ENCODE measurements at places on chromosomes 5 and 9.
A peak's percentile ranks its signal among the peaks of the same experiment; 100 is the strongest.

GRCh38 chr9:4435197-4435596 is 55.1 kb upstream of the SLC1A1 start:
- peak; percentile 36 for DNase-seq

DNA sequence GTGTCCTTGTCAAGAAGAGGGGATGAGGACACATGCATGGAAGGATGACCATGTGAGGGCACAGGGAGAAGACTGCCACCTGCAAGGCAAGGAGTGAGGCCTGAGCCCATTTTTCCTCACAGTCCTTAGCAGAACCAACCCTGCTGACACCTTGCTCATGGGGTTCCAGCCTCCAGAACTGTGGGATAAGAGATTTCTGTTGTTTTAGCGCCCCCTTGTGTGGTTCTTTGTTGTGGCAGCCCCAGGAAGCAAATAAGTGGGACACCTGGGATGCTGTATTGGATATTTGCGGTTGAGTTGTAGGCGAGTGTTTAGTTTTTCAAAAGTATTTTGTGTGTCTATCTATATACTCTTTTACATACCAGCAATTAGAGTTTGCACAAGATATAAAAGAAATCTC is 206.4 kb downstream of the NXNL2 start:
- DNase-seq = no peak

DNA sequence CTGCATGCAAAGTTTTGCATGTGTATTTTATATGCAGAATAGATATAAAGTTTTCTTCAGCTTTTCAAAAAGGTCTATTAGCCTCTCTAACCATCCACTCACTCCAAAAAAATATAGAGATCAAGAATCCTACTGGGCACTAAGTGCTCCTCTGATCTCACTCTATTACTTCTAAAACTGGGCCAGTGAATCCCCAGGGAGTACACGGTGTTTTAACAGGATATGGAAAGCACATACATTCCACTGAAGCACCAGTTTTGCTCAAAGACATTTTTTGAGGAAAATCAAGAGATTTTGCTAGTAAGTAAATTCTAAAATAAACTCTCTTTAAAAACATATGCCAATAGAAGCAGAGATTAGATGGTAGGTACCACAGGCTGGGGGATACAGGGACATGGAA is 95.2 kb downstream of the DEPDC1B start:
- DNase-seq = no peak

GRCh38 chr5:112794410-112794809 is 56.7 kb downstream of the APC start:
- no peak for DNase-seq

DNA sequence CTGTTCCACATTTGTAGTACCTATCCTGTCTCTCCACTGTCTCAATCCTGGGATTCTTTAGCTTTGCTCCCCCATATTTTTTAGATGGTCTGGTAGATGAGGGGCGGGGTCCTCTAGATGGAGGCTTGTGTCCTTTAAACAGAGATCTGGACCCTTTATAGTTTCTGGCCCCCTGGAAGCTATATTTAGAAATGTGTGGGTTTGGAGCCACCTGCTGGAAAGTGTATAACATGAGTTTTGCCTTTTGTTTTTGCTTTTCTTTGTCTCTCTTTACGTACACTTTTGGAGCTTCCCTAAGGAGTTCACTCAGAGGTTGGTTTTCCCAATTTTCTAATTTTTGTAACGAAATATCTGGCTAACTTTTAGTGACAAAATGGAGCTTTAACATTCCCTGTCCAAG is 110.7 kb downstream of the CFAP95 start:
- no peak for DNase-seq

GRCh38 chr5:95827892-95828246 is 5.3 kb upstream of the GLRX start:
- no peak for DNase-seq

GRCh38 chr5:149775785-149776184 is 45.7 kb downstream of the PPARGC1B start:
- DNase-seq = no peak

- DNase-seq = no peak
Measured at GRCh38 chr5:75510417-75510835, 1.0 kb downstream of the CERT1 start.

GRCh38 chr5:9712506-9712905 is 82.4 kb upstream of the TAS2R1 start:
- no peak for DNase-seq

DNA sequence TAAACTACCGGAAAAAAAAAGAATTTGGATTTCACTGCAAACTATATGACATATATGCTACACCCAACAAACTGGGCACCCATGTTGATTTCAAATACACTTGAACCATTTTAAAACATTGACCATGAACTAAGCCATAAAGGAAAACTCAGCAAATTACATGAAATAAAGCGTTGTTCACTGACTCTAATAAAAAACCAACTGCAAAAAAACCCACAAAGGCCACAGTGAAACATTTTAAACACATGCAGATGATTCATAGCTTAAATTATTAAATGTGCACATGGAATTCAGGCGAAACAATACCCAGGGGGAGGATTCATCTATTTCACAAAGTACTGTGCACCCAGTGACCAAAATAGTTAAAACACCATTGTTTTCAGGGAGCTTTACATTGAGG is 33.3 kb downstream of the MTRR start:
- DNase-seq = peak; percentile 56

DNA sequence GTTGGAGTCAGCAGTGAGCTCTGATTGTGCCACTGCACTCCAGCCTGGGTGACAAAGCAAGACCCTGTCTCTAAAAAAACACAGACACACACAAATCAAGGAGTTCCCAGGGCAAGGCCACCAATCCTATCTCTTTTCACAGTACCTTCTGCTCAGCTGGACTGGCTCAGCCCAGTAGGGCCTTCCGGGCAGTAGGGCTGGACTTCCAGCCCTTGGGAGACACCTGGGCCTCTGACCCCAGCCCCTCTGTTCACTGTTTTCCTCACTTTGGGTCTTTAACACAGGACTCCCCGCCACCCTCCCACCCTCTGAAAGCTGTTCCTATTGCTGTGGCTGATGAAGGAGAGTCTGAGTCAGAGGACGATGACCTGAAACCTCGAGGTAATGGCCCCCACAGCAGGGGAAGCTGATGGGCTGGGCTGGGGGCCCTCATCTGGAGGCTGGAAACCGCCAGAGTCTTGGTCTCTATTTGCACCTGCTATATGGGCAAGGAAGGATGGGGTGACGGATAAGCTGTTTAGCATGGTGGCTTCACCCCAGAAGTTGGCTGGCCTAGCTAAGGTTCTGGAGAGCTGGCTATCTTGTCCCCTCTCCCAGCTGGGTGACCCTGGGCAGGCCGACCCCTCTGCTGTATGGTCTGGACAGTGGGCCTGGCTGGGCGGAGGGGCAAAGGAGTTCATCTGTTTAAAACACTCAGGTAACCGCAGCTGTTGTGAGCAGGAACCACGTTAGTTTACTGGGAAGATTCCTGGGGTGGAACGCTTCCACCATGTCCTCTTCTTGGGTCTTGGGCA is 25.6 kb downstream of the USP20 start:
- no peak for DNase-seq

DNA sequence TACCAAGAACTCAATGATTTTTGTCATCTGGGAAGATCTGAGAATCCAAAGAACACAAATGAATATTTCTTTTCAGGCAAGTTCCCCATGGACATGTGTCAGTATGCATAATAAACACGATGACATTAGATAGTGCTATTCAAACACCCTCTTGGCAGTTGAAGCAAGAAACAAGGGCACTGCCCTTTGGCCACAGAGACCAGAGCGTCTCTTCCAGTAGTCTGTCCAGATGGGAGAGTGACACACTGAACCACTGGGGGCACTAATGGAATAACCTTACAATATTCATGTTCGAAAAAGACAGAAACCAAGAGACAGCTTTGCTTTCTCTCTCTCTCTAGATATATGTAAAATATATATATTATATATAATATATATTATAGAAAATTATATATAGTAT is 301.9 kb downstream of the CTNND2 start:
- DNase-seq = no peak

DNA sequence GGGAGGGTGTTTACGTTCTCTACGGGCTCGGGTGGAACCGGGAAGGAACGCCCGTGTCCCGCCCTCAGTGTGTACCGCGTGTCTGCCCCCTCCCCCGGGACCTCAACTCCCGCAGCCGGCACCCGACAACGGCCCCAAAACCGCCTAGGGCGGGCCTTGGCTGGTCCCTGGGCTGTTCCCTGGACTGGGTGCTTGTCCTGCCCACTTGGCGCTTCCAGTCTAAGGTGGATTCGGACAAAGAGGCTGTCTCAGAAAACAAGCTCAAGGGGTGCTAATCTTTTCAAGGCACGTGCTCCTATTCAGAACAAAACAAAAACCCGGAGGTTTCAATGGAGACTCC is 379 bp upstream of the CLK4 start:
- DNase-seq = no peak

GRCh38 chr9:98255578-98256296 is at the start of gene TBC1D2:
Gene TBC1D2 (minus strand): TSS chr9:98255649. CDS start chr9:98255541, 108 bp downstream.
- peak; percentile 97 for DNase-seq

GRCh38 chr5:402615-403359 is 40.2 kb upstream of the EXOC3 start:
- DNase-seq = no peak

DNA sequence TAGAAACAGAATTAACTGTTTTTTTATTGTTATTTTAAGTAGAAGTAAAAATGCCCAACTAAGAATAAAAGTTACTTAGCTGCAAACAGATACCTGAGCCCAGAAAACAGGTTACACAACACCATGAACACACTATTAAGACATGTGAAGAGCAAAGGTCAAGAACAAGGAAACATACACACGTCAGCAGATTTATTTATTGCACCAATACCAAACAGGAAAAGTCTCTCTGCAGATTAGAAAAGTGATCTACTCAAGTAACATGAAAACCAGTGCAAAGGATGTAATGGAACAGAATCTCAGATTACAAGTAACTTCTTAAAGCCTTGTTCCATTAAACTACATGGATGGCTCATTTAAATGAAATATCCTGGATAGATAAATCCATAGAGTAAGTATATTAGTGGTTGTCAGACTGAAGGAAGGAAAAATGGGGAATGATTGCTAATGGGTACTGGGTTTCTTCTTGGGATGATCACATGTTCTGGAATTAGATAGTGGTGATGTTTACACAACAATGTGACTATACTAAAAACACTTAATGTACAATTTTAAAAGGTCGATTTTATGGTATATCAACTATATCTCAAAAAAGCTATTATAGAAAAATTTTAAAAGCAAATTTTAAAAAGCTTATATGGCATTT is 6.1 kb downstream of the SAR1B start:
- no peak for DNase-seq

DNA sequence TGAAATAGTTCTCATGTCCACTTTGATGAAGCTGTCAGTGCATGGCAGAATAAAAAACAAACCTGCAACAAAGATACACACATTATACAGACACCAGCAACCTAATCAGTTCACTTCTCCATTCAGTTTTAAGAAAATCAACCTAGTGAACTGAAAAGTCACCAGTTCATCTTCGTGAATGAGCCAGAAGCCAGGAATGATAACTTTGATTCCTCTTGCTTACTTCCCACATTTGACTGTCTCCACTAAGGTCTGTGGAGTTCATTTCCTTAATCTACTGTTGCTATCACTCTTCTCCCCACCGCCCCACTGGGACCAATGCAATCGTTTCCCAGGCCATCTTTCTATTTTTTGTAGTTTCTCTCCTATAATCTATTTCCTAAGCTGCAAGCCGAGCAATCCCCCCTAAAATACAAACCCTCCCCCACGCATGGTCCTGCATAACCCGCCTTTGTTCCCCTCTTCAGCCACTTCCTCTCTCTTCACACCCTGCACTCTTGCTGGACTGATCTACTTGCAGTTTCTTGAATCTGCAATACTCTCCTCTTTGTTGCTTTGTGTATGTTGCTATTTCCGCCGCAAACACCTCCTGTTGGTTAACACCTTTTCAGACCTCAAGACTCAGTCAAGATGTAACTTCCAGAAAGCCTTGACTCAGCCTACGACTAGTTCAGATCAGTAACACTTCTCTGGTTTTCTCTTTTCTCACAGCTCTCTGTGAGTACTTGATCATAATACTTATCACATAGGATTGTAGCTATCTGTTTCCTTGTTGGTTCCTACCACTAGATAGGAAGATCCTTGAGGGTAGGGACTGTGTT is 16.6 kb downstream of the STOM start:
- no peak for DNase-seq

- peak; percentile 17 for DNase-seq
Measured at GRCh38 chr5:59174248-59174844, 591.5 kb downstream of the RAB3C start.

GRCh38 chr9:91604451-91605179 is 181.0 kb upstream of the NFIL3 start:
- no peak for DNase-seq

GRCh38 chr9:96665789-96666188 is 10.7 kb upstream of the PRXL2C start:
- no peak for DNase-seq

DNA sequence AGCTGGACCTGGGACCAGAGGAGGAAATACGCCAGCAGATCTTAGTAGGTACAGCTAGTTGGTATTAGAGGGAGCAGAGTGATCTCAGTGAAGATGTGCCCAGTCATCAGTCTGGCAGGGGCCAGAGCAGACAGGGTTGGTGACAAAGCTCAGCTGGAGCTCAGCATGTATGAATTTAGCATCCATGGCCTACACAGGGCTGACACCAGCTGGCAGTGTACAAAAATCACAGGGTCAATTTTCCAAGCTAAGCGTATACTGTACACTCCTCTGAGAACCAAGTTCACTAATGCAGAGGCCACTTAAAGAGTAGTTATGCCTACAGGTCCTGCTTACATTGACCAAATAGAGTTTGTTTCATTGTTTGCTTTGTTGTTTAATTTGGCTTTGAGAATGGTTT is 146.6 kb downstream of the SLC24A2 start:
- no peak for DNase-seq

- DNase-seq = peak; percentile 67
Measured at GRCh38 chr9:19028835-19029451, 4.1 kb downstream of the SAXO1 start.

GRCh38 chr5:38371596-38371995 is 113.2 kb downstream of the EGFLAM start:
- DNase-seq = no peak

DNA sequence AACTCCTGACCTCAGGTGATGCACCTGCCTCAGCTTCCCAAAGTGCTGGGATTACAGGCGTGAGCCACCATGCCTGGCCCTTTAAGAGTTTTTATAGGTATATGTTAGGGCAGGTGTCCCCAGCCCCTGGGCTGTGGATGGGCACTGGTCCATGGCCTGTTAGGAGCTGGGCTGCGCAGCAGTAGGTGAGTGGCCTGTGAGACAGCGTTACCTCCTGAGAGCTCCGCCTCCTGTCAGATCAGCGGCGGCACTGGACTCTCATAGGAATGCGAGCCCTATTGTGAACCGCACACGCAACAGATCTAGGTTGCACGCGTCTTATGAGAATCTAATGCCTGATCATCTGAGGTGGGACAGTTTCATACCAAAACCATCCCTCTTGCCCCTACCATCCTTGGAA is 173.4 kb downstream of the GOLPH3 start:
- no peak for DNase-seq

DNA sequence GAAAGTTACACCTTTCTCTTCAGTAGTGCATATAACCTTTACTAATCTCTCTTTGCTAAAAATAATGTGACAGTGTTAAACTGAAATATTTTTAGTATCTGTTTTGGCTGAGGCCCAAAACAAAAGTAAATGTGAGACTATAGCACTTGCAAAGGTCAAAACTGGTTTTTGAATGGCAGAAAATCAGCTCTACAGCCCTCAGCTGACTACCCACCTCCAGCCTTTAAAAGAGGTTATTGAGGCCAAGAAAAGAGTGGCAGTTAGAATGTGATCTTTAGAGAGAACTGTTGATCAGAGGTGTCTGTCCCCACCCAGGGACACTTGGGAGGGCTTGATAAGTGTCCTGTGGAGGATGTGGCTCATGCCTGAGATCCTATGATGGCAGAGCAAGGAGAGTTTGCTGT is 30.9 kb downstream of the PRKACG start:
- DNase-seq = no peak

Data from COLO829 (cell line).